ENCODE measurements at places on chromosomes 12 and 14.

DNA sequence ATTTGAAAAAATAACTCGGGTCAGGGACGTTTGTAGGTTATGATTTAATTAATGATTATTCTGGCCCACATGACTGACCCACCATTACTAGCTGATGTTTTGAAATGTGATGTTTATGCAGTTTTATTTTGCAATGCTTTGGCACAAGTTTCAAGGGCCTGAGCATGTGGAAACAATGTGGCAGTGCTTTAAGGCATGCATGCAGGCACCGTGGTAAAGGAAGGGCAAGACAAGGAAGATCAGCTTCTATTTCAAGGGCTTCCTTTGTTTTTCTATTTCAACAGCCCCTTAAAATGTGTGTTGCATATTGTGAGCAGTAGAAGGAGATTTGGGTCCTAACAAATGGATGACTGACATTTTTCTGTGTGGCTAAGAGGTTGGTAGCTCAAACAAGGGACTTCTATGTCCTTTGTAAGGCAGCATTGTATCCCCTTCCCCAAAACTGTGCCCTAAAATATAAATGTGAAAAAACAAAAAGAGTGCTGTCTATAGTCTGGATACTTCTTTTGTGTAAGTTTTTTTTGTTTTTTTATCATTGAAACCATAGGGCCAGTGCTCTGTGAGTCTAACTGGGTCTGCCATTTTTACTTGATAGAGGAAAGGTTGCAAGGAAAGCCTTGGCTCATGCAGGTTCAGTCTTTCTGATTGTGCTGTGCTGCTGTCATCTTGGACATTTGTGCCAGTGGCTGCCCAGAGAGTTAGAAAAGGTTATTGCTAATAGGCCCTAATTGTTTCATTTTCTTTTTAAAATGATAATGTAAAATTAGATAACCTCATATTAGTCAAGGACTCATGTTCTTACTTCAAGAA, 103.5 kb downstream of the FGD4 start:
- DNase-seq = no peak

GRCh38 chr12:111807232-111807631, 34.8 kb upstream of the MAPKAPK5 start:
- no peak for DNase-seq

GRCh38 chr12:22518060-22518719, 26.2 kb downstream of the C2CD5 start:
- peak; percentile 15 for DNase-seq

GRCh38 chr14:105617201-105617777, 90.9 kb downstream of the TMEM121 start:
- no peak for DNase-seq

GRCh38 chr14:54465654-54466053, 23.1 kb downstream of the GMFB start:
- DNase-seq = no peak

DNA sequence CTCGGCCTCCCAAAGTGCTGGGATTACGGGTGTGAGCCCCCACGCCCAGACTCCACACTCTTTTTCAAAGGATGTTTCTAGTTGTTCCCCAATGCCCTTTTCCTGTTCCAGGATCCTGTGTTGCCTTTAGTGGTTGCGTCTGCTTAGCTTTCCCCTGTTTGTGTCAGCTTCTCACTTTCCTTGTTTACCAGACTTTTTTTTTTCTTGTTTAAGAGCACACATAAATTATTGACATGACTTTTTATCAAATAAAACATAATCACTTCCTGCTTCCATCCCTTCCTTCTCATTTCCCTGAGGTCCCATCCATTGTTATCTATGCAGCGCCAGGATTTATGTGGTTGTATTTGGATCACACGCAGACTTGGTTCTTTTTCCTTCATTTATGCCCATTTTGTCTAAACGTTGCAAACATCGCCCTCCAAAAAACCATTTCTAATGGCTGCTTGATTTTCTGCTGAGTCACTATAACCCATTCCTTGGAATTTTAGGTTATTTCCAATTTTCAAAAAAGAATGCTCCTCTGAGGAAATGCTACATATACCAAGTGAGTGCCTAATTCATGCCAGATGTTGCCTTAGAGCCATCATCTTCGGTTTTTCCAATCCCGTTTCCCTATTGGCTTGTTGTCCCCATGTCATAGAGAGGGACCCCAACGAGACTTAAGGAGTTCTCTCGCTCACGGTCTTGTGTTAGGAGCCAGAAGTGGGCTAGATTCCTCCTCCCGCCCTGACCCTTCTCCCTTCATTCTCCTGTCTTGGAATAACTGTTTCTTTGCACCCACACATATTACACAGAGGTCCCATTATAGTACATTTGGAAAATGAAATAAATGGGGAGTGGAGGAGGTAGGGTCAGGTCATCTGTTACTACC, 13.5 kb upstream of the CYP46A1 start:
- DNase-seq = no peak

- no peak for DNase-seq
Measured at GRCh38 chr14:91554535-91555332, 44.6 kb upstream of the PPP4R3A start.

DNA sequence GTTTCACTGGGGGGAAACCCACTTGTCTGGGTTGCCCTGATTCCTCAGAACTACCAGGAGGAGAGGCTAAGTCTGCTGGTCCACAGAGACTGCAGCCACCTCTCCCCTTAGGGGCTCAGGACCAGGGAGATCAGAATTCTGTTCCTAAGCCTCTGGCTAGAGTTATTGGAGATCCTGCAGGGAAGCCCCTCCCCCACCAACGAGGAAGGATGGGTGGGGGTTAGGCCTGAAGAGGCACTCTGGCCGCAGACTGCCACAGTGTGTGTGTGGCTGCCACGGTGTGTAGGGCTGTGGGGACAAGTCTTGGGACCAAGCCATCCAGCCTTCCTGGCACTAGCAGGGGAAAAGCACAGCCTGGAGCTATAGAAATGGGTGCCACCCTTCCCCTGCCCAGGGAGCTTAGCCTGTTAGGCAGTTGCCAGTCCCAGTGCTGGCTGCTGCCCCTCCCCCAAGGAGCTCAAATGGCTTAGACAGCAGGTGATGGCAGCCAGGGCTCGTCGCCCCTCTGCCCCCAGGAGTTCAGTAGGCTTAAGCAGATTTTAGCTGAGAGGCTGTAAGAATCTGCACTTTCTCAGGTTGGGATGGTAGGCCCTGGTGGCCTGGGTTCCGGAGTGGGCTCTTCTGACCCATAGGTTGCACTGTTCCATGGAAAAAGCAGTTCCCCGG, 107.7 kb downstream of the ERGIC2 start:
- DNase-seq = no peak

DNA sequence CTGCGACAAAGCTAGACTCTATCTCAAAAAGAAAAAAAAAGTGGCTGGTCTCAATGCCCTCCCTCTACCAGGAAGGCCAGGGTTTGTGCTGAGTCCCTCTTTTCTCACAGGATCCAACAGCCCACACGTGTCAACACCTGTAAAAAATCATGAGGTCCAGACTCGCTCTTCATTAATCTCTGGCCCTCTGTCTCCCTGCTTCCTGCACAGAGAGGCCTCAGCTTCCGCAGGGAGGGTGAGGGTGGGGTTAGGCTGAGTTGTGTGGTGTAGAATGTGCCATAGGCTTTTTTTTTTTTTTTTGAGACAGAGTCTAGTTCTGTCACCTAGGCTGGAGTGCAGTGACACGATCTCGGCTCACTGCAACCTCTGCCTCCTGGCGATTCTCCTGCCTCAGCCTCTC, 6.1 kb downstream of the CFAP73 start:
- no peak for DNase-seq

GRCh38 chr12:127334912-127335644, 931.9 kb upstream of the TMEM132C start:
- DNase-seq = no peak

- DNase-seq = no peak
Measured at GRCh38 chr14:67228325-67228984, 12.8 kb upstream of the PALS1 start.

GRCh38 chr12:77001276-77001675, 64.1 kb downstream of the E2F7 start:
- no peak for DNase-seq

DNA sequence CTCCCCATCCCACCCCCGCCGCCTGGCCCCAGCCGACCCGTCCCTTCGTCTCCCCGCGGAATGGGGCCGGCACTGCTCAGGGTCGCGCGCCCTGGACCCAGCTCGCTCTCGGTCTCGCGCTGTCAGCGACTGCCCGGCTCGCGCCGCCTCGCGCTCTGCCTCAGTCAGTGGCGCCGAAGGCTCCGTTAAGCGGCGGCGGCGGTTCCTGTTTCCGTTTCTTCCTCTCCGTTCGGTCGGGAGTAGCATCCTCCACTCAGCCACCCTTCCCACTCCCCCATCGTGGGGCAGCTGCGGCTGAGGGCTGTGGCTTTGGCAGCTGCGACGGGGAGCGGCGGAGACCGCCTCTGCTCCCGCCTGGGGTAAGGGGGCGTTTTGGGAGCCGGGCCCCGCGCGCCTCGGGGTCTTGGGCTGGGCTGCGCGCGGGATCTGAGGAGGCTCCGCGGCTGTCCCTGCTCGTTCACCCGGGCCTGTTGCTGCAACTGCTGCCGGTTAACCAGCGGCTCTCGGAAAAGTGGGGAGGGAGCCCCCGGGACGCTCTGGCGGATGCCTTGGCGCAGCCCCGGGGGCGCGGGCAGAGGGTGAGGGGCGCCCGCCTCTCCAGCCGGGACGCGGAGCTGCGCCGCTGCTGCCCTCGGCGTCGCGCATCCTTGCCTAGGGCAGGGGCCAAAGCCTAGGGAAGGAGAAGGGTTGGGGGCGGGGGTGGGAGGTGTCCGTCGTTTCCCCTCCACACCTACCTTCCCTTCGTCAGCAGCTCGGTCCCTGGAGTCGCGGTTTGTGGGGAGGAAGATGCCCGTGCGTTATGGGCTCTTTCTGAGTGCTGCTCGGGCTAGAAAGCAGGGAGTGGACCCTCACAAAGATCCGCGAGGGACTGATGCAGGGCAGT, 567 bp downstream of the FUT8 start:
- DNase-seq = no peak

DNA sequence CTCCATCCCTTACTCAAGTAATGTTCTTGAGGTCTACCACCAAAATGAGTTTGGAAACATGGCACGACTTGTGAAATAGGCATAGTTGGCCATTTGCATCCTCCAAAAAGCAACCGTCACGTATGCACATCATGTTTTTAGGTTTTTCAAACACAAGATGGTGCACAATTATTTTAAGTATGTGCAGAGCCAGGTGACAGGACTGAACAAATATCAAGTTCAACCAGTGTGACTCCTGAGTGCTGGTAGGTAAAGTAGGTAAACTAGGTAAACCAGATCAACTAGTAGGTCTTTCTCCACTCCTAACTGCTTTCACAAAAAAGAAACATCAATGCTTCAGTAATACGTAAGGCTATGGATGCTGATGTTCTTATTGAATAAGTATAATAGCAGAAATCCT, 39.1 kb downstream of the FGD6 start:
- DNase-seq = no peak

GRCh38 chr14:98227000-98227726, 1044.8 kb downstream of the BCL11B start:
- no peak for DNase-seq
